ENCODE measurements at places on chromosomes 1 and 21. TPM values are rescaled to one million over a fixed set of nuclear protein-coding genes. Genes with fewer than 3 reads are reported as not detected.
A peak's percentile ranks its signal among the peaks of the same experiment; 100 is the strongest.

FALEC gene
- total RNA-seq = not detected

PLD5 gene
- total RNA-seq = not detected

TOMM40L gene
- 28.4 TPM for total RNA-seq

SH2D2A gene
- total RNA-seq = 282 TPM

ARHGAP30 gene
- total RNA-seq = 139 TPM

LCK gene
- 248 TPM for total RNA-seq

GGPS1 gene
- 30.8 TPM for total RNA-seq

DIP2A gene
- total RNA-seq = 30.5 TPM

GRCh38 chr1:94528299-94528698 lies 13.3 kb downstream of the F3 start:
- no peaks in the 10 kb centered on the region for H3K4me1 ChIP-seq
- H3K27ac ChIP-seq = no peak overlapping the region
- peaks cover 19% of the 10 kb centered on the region for H3K27me3 ChIP-seq
- DNase-seq = no peak
- H3K36me3 ChIP-seq = no peaks in the 10 kb centered on the region

DNA sequence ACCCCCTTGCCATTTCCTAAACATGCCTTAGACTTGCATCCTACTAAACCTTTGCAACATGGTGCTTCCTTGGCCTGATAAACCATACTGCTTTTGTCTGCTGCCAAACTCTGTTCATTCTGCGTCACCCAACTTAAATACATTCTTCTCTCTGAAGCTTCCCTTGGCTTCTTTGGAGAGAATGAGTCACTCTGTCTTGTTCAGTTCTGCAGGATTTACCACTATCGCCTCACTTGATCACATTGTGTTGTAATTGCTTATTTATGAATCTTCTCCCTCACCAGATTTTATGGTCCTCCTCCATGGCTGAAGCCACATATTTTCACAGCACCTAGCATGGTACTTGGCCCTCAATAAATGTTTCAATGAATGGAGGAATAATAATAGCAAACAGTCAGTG lies 21.7 kb upstream of the TUT4 start:
- no peak overlapping the region for H3K4me3 ChIP-seq
- no peaks in the 10 kb centered on the region for H3K27me3 ChIP-seq
- H3K27ac ChIP-seq = no peak overlapping the region
- H3K36me3 ChIP-seq = no peaks in the 10 kb centered on the region

- H3K27me3 ChIP-seq = no peaks in the 10 kb centered on the region
- H3K4me3 ChIP-seq = no peak overlapping the region
- H3K4me1 ChIP-seq = no peaks in the 10 kb centered on the region
- H3K27ac ChIP-seq = no peak overlapping the region
- DNase-seq = no peak
Measured at GRCh38 chr1:219629296-219629880, 16.5 kb upstream of the ZC3H11B start.

- no peak overlapping the region for H3K4me3 ChIP-seq
- DNase-seq = peak; percentile 89
- H3K27me3 ChIP-seq = no peaks in the 10 kb centered on the region
Measured at GRCh38 chr1:7646981-7647901, 123.9 kb upstream of the VAMP3 start.

DNA sequence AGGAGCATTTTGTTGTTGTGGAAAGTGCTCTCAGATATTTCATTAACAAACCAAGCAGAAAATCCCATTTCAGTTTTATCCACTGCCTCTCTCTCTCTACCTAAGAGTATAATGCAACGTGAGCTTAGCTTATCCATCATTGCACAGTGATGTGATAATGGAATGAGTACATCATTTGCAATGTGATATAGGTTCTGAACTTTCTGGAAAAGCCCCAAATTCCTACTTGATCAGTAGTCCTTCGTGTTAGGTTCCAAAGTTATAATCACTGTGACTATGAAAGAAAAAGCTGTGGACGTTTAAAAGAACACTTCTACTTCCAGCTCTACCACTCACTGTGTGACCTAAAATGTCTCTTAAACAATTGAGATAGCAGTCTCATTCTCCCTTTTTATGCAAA lies 76.4 kb upstream of the PRMT6 start:
- DNase-seq = no peak
- no peaks in the 10 kb centered on the region for H3K27me3 ChIP-seq
- no peak overlapping the region for H3K4me3 ChIP-seq
- H3K4me1 ChIP-seq = no peaks in the 10 kb centered on the region

DNA sequence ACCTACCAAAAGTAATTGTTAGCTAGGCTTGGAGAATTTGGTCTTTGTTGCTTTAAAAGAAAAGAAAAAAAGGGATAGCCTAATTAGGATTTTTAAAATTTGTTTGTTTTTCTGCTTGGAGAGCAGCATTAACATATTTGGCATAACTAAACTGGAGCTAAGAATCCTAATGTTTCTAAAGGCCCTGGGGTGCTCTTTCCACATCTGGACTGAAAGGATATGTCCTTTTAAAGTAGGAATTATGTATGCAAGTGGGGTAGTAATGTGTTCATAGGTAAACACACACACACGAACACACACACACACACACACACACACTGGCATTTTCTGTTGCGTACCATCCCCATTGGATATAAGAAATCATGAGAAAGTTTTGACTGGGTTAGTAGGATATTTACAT lies 113.9 kb downstream of the KCTD3 start:
- H3K4me3 ChIP-seq = no peak overlapping the region
- H3K27me3 ChIP-seq = no peaks in the 10 kb centered on the region
- no peaks in the 10 kb centered on the region for H3K36me3 ChIP-seq
- H3K27ac ChIP-seq = no peak overlapping the region
- DNase-seq = no peak
- H3K4me1 ChIP-seq = no peaks in the 10 kb centered on the region

DNA sequence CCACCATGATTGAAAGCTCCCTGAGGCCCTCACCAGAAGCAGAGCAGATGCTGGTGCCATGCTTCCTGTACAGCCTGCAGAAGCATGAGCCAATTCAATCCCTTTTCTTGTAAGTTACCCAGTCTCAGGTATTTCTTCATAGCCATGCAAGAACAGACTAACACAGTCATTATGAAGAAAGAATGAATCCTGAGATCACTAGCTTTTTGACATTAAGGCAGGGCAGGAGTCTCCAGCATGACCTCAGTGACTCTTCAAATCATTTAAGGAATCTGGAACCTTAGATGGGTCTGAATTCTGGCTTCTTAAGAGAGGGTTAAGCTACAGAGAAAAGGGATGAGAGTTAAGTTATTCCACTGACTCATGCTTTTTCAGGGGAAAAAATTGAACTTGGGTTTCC lies 79.0 kb downstream of the PTPN14 start:
- H3K4me1 ChIP-seq = peaks cover 24% of the 10 kb centered on the region
- no peaks in the 10 kb centered on the region for H3K36me3 ChIP-seq
- peak overlapping the region; percentile 21 for H3K27ac ChIP-seq
- H3K4me3 ChIP-seq = no peak overlapping the region
- H3K27me3 ChIP-seq = peaks cover 9% of the 10 kb centered on the region

- no peaks in the 10 kb centered on the region for H3K27me3 ChIP-seq
- H3K27ac ChIP-seq = peak overlapping the region; percentile 91
- H3K4me1 ChIP-seq = peaks cover 71% of the 10 kb centered on the region
- peaks cover 63% of the 10 kb centered on the region for H3K36me3 ChIP-seq
Measured at GRCh38 chr1:209703834-209704504, 677 bp upstream of the HSD11B1 start.

DNA sequence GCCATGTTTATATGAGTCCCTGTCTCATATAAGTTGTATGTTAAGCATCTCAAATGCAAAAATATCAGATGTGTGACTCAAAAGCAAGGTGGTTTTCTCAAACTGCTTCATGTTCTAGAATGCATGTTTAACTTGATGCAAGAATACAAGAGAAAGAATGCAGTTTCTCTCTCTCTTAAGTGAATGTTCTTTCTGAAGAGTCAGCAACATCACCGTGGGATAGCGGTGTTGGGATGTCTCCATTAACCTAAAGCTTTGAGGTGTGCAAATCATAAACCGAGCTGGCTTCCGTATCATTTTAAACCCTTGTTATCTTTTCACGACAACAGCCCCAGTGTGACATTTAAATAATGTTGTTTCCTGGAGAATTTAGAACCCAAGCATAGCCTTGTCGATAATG lies 48.4 kb upstream of the TARBP1 start:
- no peak overlapping the region for H3K27ac ChIP-seq
- no peak overlapping the region for H3K4me3 ChIP-seq
- no peak for DNase-seq
- no peaks in the 10 kb centered on the region for H3K36me3 ChIP-seq
- H3K4me1 ChIP-seq = peaks cover 36% of the 10 kb centered on the region

GRCh38 chr21:28104346-28104745 lies 888.3 kb downstream of the LTN1 start:
- H3K4me3 ChIP-seq = no peak overlapping the region
- H3K4me1 ChIP-seq = no peaks in the 10 kb centered on the region
- H3K27ac ChIP-seq = no peak overlapping the region
- DNase-seq = no peak
- H3K27me3 ChIP-seq = no peaks in the 10 kb centered on the region

- DNase-seq = no peak
- H3K27me3 ChIP-seq = peaks cover 4% of the 10 kb centered on the region
- H3K4me3 ChIP-seq = no peak overlapping the region
- no peaks in the 10 kb centered on the region for H3K36me3 ChIP-seq
Measured at GRCh38 chr1:201763455-201764140, 65.4 kb upstream of the IPO9 start.

DNA sequence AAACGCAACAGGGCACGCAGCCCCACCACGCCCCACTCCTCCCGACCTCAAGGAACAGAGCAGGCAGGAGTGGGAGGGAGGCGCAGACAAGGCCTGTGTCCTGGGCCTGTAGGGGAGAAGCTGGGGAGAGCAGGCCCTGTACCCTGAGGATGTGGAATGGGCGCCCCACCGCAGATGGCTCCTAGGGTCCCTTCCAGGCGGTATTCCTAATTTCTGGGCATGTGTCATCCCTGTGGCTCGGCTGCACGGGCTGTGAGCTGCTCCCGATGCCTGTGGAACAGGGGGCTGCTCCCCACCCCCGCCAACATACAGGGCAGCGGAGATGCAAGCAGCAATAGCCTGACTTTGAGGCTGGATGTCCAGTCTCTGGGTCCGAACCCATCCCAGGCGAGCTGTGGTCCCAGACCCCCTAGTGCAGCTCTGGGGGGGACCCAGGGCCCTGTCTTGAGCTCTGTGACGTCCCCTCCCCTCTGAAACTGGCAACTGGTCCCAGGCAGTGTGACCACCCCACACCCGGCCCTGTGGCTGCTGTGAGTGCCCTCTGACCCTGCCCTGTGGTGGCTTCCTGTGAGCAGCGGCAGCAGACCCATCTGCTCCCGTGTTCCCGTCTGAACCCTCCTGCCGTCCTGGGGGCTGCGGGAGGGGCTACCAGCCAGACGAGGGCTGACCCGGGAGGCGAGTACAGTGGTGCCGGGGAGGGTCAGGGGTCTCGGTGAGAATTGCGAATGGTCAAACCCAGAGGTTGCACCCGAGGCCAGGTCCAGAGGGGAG lies 13.9 kb upstream of the COL6A2 start:
- no peaks in the 10 kb centered on the region for H3K27me3 ChIP-seq
- no peak for DNase-seq
- H3K4me3 ChIP-seq = no peak overlapping the region
- H3K4me1 ChIP-seq = no peaks in the 10 kb centered on the region
- H3K27ac ChIP-seq = no peak overlapping the region
- H3K36me3 ChIP-seq = no peaks in the 10 kb centered on the region
